ENCODE measurements at places on chromosomes 5 and 9.

DNA sequence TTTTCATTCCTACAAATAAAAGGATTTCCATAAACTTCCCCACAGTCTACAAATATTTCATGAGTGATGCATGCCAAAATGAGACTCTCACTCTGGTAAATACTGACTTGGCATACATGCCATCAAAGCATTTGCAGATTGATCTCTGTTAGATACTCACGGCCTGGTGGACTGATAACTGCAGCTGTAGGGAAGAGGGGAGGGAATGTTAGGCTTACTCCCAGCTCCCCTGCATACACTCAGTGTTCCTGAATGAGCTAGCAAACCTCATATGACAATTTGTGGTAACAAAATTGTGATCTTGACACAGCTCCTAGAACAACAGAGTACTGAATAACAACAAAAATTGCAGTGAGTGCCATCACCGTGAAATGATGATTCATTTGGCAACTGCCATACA lies 435.3 kb downstream of the NR2F1-AS1 start:
- no peak for DNase-seq

- DNase-seq: no peak
Measured at GRCh38 chr9:104071589-104071988, 22.5 kb upstream of the SMC2 start.

DNA sequence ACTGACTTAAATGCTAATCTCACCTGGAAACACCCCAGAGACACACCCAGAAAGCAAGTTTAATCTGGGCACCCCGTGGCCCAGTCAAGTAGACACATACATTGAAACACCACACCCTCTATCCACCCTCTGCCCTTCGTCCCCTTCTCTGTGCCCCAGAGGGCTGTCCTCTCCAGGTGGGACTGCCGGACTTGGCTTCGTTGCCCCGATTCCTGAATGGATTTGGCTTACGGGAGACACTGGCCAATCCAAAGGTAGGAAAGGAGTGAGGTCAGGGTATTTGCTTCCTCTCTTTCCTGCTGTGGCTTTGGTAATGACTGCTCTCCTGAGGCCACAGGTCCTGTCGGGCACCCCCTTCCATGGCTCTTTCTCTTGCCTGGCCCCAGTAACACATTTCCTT lies 25.2 kb upstream of the COL27A1 start:
- DNase-seq: no peak

DNA sequence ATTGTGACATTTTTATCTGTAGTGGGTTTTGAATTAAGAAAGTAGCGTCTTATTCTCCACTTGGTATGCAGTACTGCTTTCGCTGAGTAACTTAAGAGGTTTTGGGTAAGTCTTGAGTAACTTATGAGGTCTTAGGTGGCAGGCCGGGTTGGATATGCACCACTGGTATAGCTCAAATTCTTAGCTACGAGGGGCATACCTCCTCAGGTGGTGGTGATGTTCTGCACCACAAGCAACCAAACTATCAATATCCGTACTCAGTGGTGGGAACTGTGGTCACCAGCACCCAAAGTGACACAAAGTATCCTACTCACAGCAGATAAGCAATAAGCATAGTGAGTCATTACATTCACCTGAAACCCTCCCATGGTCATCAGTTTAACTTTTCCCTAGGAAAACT lies 13.7 kb downstream of the SMC2 start:
- no peak for DNase-seq

GRCh38 chr9:132410642-132411041 lies 631 bp downstream of the CFAP77 start:
- DNase-seq: no peak

- DNase-seq: no peak
Measured at GRCh38 chr5:110371725-110372041, 354.8 kb downstream of the TMEM232 start.

- no peak for DNase-seq
Measured at GRCh38 chr9:2859776-2860379, 16.0 kb upstream of the PUM3 start.
